Tongue (tissue), 3 donors: ENCODE measurements at places on chromosomes 7 and 10. TPM values are rescaled to one million over a fixed set of nuclear protein-coding genes. Genes with fewer than 3 reads are reported as not detected.

DNA sequence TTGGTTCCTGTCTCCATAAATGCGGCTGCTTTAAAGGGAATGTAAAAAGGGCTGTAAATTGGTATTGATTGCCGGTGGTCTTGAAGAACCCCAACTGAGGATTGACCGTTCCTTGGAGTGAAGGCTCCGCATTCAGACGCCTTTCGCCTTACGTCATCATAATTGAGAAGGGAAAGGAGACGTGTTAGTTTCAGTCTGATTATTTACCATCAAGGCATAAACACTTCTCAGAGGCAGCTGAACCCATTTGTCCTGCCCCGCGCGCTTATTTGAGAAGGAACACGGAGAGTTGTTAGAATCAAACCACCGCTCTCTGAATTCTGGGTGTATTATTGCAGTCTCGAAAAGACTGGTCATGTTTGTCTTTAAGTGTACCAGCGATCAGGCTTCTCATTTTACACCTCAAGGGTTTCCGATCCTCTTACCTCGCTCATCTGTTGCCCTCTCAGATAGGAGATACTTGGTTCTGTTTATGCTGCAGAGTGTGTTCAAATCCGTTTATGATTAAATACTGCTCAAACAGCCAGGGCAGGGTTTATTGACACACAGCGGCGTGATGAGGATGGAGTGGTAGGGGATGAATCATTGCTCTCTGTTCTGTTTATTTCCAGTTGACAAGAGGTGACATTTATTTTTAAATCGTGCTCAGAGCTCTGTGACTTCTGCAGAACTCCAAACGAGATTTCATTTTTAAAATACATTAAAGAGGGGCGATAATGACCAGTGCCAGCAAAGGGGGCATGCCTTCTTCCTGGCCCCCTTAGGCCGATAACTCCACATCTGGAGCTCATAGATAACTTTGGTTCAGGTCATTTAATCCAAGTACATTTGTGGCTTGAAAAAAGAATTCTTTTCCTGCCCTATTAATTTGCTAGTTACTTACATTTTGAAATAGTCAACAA is 30.4 kb downstream of the FOXK1 start:
- DNase-seq = peak; percentile 29

GRCh38 chr7:83077328-83077727 is 85.4 kb downstream of the PCLO start:
- no peak for DNase-seq

GRCh38 chr7:100895956-100896731 is 456 bp upstream of the ACHE start:
- DNase-seq = peak; percentile 75

AS3MT gene
- 8.7 TPM for total RNA-seq

FANK1 gene
- total RNA-seq = 3.2 TPM

C10orf62 gene
- 0.82 TPM for total RNA-seq

GRCh38 chr7:18262058-18262457 is 233.5 kb upstream of the HDAC9 start:
- DNase-seq = no peak
